Stimulated activated CD8-positive, alpha-beta memory T cell treated with anti-CD3 and anti-CD28 coated beads, Interleukin-2, amount 100 ng/mL, for 1 hour (primary cell): ENCODE measurements at places on chromosomes 5 and 9.

DNA sequence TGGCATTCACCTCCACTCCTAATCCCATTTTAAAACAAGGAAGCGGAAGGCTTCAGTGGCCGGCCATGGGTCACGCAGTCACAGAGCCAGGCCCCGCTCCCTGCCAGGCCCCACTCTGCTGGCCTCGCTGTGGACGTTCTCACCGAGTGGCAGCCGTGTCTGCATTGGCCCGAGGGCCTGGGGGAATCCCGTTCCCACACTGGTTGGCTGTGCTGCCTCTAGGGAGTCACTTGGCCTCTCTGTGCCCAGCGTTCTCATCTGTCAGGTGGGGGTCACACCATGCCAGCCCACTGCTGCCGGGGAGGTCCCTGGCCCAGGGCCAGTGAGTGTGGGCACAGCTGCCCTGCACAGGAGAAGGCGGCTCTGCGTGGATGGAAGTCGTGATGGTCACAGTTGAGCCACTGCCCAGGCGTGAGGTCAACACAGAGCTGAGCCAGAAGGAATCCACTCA lies 13.4 kb upstream of the SLC9A3 start:
- DNase-seq = no peak

- DNase-seq = no peak
Observed at GRCh38 chr9:122029898-122030297, 63.2 kb downstream of the TTLL11 start.

GRCh38 chr9:71665247-71665646 lies 103.1 kb downstream of the CEMIP2 start:
- no peak for DNase-seq

DNA sequence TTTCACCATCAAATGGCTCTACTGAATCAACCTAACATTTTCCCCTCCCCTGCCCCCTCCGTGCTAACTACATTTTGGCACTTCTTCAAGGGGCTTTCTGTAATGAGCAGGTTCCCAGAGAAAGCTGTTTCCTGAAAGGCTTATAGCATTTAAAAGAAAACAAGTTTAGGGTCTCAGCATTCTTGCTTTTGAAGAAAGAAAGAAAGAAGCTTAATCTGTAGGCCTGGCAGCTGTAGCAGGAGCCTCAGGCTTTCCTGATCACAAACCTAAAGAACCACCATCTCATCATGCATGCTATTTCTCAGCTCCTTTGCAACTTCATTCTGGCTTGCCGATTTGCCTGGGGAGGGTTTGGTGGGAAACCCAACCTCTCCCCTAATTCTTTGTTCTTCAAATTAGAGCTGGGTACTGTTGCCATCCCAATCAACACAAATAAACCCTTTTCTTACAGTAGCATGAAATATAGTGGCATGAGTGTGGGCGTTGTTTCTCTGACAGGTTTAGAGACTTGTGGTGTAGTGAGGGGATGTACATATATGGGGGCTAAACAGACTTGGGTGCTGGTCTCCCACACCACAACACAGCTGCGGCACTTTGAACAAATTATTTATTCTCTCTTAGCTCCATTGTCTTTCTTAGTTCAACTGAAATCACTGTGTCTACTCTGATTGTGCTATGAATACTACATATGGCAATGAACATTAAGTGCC lies 160.5 kb upstream of the TNC start:
- DNase-seq = no peak

DNA sequence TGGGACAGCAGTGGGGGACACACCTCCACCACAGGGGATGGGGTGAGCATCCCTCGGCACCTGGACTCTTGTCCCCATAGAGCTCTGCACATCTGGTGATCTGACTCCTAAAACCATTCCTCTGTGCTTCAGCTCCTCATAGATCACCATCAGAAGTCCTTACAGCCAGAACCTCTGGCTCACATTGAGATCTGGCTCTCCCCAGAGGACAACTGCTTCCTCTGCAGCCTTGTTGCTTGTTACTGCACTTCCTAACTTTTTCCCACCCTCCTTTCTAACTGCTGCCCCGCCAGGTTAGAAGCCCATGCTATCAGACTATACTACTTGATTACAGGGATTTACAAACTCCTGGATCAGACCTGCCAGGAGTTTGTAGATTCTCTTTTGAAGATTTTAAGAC lies 64.5 kb downstream of the ARSB start:
- no peak for DNase-seq

GRCh38 chr5:167945542-167946384 lies 345.7 kb upstream of the WWC1 start:
- no peak for DNase-seq

DNA sequence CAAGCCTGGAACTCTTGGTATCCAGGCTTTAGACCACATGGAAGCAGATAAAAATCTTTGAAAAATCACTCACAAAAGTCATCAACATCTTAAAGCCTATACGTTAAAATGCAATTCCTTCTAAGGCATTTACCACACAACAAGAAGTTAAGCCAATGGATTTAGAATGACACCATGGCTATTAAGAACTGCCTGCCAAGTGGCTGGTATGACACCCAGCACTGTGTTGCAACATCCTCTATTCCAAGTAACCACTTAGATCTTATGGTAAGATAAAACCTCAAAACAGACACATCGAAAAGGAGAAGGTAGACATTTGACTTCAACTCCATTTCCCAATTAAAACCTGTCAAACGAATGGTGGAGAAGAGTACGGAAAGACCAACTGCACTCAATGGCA lies 344.2 kb upstream of the SLC30A5 start:
- no peak for DNase-seq

GRCh38 chr9:126745574-126746411 lies 59.0 kb upstream of the ZBTB43 start:
- no peak for DNase-seq

DNA sequence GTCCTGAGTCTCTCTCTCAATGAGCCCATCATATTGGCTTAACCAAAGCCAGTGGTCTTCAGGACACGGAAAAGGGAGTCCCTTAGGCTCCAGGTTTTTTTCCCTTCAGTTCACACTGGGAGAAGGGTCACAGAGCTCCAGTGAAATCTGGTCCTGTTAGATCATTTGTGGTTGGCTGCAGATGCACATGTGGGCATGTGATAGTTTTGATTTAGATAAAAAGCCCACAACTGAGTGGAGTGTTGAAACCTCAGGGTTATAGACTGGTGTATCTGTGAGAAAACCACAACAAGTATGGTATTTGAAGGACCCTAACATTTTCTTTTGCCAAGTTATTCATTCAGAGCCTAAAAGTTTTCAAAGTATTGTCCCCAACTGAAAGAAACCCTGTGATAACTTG lies 46.7 kb downstream of the PRLR start:
- DNase-seq = no peak

- no peak for DNase-seq
Observed at GRCh38 chr5:128762661-128763306, 202.5 kb upstream of the SLC27A6 start.

GRCh38 chr9:135605238-135605781 lies 34.0 kb downstream of the GLT6D1 start:
- no peak for DNase-seq

GRCh38 chr5:134097211-134097749 lies 17.2 kb upstream of the TCF7 start:
- no peak for DNase-seq

- DNase-seq = no peak
Observed at GRCh38 chr9:75626860-75627259, 263.6 kb upstream of the PCSK5 start.
